Stimulated activated CD4-positive, alpha-beta T cell treated with anti-CD3 and anti-CD28 coated beads, Interleukin-15, amount 100 ng/mL, for 1 hour (primary cell): ENCODE measurements at places on chromosomes 13 and 19.

- DNase-seq: no peak
These were observed 18.8 kb upstream of the GTF2F2 start for GRCh38 chr13:45101327-45102018.

DNA sequence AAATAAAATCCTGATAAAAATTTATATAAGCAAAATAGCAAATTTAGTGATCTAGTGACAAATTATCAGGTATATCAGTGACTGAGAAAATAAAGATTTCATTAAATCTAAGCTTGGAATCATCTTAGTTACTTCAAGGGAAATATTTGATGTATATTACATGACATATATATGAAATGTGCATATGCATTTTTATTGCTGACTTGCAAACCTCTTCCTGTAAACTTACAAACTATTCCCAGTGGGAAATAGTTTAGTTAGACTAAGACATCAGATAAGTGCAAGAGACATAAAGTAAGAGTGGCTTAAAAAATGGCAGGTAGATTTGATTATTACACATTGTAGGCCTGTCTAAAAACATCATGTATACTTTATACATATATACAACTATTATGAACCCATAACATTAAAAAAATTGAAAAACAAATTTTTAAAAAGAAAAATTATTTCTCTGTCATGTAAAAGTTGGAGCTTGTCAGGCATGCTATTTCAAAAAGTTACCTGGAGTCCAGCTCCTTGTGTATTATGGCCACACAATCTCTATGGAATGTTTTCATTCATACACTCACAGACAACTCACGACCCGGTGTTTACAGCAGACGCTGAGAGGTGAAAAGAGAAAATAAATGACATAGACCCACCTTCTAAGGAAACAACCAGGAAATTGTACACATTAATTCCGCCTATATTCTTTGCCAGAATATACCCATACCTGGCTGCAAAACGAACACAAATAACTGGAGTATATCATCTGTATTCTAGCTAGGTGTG is 724.5 kb downstream of the SLITRK6 start:
- no peak for DNase-seq

DNA sequence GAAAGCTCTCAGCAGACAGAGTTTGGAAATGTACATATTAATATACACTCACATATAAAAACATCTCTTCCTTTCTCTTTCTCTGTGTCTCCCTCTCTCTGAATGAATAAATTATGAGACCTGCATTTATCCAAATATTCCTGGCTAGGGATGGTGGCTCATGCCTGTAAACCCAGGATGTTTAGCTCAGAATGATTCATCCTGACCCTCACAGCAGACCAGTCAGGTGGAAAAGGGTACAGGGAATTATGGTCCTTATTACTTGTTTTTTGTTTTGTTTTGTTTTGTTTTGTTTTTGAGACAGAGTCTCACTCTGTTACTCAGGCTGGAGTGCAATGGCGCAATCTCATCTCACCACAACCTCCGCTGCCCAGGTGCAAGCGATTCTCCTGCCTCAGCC is 71.1 kb downstream of the ZNF429 start:
- no peak for DNase-seq

DNA sequence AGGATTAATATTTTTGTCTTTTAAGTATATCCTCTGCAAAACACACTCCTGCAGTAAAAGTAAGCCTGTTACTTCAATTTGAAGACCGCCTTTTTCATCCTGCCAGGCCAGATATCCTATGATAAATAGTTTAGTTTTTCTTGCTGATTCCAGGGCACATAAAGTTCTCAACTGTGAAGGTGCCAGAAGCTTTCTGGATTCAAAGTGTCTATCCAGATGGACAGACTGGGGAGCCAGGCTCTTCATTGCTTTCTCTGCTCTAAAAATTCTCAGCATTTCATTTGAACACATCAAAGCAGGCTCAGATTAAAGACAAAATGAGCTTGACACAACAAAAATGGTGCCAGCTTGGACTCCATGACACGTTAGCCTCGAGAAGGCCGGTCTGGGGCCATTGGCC is 53.6 kb upstream of the UBL3 start:
- DNase-seq: no peak

DNA sequence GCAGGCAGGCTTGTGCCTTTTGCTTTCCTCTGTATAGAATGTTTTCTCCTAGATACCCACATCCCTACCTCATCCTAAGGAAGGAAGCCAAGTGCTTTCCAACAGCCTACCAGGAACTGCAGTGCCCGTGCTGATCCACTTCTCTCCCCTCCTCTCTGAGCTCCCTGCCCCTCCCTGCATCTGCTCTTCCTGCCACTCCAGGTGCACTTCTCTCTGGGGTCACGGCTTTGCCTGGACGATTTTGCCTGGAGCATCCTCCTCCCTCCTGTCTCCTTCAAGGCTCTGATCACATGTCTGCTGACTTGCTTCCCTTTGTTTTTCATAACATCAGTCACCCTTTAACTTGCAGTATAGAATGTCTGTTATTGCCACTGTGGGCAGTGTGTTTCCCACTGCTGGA is 34.7 kb upstream of the IRS2 start:
- no peak for DNase-seq

GRCh38 chr19:14728595-14728994 is 38.7 kb downstream of the ZNF333 start:
- DNase-seq: no peak

GRCh38 chr19:6730153-6730804 is 7.1 kb downstream of the GPR108 start:
- DNase-seq: no peak

DNA sequence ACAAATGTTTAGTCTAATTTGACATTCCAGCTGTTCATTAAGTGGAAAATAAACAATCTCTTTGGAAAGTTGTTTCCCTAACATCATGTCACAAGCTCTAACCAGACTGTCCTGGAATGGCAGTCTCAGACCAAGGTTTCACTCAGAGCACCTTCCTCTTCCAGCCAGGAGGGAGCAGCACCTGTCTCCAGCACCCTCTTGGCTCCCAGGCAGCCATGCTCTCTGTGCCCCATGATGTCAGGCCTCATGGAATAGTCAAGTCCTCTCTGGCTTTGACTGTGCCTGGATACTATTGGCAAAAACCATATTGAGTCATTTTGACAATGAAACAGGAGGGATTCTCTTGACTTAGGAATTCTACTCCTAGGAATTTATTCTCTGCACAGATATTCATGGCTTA is 171.4 kb downstream of the OXGR1 start:
- DNase-seq: no peak

GRCh38 chr13:27018344-27018861 is 153.2 kb downstream of the USP12 start:
- no peak for DNase-seq

DNA sequence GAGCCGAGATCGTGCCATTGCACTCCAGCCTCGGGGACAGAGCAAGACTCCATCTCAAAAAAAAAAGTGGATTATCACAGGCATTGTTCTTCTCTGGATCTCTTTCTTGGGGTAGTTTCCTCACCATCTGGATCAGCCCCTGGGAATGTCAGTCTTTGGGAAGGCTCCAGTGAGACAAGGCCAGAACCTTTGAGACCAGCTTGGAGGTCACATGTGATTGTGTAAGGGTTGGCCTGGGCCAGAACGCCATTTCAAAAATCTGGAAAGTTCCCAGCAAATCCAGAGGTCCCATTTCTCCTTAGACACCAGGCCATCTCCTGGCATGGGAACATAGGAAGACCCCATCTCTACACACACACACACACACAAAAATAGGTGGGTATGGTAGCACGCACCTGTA is 14.2 kb upstream of the ANGPTL8 start:
- DNase-seq: no peak

DNA sequence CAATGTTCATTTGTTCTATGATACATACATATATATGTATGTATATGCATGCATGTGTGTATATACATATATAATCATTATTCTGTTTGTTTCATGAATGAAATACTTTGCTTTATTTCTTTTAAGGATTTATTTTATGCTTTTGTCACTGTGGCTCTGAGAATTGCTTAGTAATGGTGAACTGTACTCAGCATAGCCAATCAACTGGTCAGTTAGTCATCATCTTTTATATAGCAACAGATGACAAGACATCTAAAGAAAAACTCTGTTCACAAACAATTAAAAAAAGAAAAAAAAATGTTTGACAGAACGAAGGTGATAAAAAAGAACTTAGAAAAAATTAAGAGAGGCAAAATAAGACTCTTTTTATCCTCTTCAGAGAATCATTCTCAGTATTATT is 1440.3 kb downstream of the PCDH9 start:
- DNase-seq: no peak

DNA sequence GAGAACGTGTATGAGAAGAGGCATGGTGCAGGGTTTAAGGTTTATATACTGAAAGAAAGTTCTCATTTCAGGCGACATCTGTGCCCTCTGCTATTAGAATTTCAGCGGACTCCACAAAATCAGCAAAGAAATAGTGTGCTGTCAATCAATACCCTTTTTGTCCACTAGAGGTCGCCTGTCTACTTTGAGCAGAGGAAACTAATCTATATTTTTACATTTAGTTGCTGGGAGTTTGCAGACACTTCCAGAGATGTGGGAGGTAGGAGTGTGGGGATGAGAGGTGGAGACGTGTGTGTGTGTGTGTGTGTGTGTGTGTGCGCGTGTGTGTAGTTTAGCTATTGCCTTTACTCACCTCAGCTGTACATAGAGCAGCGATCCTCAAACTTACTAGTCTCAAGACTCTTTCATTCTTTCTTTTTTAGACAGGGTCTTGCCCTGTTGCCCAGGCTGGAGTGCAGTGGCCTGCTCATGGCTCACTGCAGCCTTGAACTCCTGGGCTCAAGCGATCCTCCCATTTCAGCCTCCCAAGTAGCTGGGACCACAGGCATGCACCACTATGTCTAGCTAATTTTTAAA is 9.7 kb downstream of the INAFM1 start:
- no peak for DNase-seq

DNA sequence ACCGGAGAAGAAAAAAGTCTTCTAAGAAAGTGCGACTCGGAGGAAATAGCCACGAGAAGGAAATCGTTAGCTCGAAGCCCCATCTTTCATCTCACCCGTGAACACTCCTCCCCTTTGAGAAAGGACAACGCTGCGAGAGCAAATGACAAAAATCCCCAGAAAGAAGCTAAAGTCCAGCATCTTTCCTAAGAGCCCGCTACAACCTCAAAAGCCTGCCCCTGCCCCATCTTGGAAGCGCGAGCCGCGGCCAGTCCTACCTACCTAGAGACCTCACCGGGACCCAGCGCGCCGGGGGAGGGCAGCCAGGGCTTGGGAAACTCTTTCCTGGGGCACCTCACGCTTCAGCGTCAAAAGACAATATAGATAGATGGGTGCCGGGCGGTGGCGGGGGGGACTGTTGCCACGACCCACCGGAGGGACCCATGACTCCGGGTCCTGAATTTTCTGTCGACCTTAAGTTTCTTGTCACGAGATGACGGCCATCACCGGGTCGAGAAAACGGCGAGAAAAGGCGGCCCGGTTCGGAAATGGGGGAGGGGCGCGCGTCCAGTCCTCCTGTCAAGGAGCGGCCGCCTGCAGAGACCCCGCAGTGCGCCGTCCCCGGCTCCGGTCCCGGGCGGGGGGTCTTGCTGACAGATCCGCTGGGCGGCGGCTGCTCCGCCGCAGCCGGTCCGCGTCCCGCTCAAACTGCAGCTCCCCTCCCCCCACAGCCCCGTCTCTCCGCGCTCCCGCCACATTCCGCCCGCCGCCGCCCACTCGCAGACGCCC is 65.9 kb downstream of the KCNRG start:
- peak; percentile 32 for DNase-seq

- DNase-seq: no peak
These were observed 105.1 kb downstream of the DNAJC15 start for GRCh38 chr13:43128504-43128961.

DNA sequence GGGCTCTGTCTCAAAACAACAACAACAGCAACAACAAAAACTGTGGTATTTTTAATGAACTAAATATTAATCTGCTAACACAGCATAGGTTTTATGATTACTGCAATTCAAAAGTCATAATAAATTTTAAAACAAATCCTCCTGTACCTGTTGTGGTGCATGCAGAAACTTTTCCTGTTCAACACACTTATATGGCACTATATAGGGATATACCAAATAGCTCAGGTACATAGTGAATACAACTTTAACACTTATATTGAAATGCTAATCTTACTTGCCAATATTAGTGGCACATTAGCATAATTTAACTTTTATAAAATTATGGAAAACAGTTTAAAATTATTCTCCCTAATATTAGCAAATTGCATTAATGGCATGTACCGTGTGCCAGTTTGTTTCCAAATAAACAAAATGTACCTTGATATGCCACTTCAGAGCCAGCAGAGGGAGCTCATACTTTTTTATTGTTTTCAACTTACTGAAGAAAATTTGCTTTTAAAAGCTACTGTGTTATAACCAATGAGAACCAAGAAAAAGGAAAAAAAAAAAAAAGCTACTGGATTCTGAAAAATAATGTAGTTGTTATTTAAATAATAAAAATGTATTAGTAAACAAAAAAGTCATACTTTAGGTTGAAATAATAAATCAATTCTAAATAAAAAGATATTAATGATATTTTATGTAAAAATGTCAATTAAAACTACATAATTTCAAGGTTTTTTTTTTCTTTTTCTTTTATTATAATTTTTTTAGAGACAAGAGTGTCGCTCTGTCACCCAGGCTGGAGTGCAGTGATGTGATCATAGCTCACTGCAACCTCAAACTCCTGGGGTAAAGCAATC is 18.0 kb upstream of the RBM26 start:
- no peak for DNase-seq
